ENCODE measurements at places on chromosomes 2 and 18.

DNA sequence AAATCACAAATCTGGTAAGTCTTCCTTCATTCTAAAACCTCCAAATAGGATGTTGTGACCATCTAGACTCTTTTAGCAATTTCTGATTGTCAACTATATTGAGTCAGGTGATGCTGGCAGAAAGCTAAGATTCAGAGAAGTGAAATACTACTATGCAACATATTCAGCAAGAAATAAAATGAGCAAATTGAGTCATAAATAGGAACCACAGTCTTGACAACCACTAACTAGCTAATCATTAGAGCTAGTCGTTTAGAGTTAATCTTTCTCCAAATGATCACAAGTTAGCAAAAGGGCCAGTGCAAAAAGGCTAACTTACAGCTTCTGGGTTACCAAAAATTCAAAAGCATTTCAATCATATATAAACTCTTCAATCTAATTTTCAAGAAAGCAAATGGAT is 54.5 kb downstream of the ROCK1 start:
- DNase-seq, result no peak

GRCh38 chr2:117057016-117057415 is 757.5 kb upstream of the DDX18 start:
- DNase-seq, result peak; percentile 5

GRCh38 chr2:134200036-134200618 is 53.7 kb upstream of the MGAT5 start:
- DNase-seq, result no peak

- no peak for DNase-seq
Observed at GRCh38 chr2:196530910-196531309, 108.6 kb upstream of the CCDC150 start.

Measured in fibroblast of skin of right quadriceps (primary cell).